ENCODE measurements at places on chromosomes 13 and 19.

DNA sequence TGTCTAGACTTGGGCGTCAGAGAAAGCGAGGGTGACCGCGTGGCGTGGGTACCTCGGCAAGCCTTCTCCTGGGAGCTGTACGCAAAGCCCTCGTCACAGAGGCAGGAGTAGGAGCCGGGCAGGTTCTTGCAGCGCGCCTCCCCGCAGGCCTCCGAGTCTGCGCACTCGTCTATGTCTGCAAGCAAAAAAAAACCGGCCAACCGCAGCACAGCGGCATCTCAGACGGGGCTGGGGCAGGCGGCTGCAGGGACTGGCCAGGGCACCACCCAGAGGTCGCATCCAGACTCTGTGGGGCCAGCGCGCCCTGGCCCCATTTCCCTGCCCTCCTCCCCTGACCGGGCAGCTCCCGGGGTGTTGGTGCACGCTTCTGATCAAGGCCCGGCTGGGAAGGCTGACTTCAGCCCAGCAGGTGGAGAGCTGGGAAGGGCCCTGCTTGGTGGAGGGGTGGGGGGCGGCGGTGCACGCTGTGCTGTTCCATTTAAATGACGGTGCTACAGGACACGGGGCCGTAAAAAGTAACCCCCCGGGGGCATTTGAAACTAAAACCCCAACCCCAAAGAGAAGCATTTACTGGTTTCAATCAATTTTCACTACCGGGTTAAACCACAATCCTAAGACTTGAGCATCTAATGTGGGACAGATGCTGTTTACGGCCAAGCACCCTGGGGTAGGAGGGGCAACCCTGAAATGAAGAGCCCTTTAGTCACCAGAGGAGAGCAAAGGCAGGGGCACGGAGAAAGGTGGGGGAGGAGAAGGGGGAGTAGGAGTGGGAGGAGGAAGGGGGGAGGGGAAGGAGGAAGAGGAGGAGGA, 28.2 kb downstream of the GAS6 start:
- DNase-seq = peak; percentile 19

DNA sequence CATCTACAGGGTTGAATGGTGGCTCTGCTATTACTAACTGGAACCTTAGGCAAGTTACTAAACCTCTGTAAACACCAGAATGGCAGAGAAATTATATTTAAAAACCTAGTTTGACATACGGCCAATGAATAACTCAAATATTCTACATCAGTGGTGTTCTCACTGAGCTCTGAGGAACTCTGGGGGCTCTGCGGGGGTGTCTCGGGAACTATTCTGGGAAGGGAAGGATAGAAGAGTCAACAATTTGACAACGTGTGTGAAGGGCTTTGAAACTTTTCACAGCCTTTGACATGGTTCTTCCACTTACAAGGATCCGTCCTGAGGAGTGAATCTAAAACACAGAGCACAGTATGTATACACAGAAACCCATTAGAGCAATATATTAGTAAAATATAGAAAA, 38.7 kb downstream of the SOHLH2 start:
- no peak for DNase-seq

DNA sequence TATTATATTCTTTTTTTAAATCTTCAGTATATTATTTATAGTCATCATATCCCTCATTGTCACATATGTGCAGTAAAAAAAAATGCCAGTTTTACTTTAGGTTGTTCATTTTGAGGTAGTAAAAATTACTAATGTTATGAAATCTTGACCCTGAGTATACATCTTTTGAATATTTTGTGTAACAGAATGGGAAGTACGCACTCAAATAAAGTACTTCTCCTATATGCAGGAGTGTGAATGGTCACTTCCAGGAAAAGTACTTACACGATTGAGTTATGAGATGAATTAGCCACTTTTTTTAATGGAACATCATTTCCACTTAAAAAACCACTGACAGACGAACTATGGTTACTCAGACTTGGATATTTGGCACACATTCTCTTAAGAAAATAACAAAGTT, 58.5 kb downstream of the C13orf42 start:
- no peak for DNase-seq

- peak; percentile 11 for DNase-seq
Observed at GRCh38 chr13:100269837-100270236, 180.9 kb downstream of the PCCA start.

DNA sequence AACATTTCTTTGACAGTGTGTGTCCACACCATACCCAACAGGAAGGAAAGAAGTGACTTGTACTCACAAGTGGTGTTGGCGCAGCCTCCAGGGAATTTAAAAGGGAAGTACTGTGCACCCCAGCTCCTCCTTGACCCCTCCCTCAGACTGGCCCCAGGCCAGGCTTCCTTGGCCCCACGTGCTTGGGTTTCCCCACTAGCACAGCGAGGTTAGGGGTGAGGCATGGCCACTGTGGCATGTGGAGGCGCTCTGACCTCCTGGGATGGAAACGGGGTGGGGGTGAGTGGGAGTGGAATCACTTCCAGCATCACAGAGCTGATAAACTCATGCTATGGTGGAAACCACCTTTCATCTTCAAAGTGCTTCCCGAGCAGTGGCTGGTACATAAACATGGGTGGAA, 168.6 kb downstream of the ZNF536 start:
- DNase-seq = no peak

DNA sequence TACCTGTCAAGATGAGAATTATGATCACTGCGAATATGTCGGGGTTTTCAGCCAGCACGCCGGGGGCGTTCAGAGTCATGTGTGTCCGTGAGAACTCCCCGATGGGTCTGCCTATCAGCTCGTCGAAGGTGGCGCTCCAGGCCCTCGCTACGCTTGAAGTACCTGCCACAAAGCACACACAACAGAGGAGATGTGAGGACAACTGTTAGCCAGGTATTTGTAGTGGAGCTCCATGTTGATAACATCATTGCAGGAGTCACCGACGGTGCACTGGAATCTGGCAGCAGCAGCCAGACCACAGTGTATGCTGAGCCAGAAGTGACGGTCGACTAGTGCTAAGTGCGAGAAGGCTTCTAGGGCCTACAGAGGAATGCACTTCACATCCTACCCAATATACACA, 62.7 kb downstream of the SLC7A1 start:
- no peak for DNase-seq

- DNase-seq = no peak
Observed at GRCh38 chr13:75072368-75072767, 409.6 kb downstream of the TBC1D4 start.

DNA sequence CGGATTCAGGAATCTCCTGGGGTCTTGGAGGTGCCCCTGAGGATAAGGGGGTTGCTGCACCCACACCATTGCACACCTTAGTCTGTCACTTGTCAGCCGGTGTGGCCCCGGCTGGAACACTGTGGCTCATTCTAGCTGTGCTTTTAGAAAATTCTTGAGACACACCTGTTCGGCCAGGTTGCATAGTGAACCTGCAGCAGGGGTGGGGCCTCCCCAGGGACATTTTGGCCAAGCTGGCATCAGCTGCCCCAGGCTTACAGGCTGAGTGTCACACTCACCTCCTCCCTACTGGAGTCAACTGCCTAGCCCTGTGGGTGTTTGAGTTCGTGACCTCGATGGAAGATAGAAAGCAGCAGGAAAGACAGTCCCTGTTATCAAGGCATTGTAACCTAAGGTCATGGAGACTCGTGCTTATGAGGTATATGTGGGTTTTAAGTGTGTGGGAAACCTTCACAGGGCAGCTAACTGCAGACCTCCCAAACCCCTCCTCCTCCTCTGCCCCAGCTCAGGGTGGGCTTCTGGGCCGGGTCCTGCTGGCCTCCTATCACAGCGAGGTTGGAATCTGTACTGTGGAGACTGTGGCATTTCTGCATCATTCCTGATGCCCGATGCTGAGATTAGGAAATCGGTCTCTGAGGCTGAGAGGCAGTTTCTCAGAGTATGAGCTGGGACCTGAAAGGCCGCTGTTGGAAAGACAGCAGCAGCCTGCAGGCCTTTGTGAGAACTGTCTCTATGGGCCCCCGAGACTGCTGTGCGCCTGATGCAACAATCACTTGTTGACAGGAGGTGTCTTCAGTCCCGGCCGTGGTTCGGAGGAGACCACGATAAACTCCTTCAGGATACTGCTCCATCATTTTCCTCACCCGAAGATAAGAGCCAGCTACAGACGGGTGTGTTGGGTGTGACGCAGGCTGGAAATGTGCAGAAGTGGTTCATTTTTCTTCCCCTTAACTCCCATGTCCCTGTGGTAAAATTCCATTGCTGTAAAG, 72.2 kb downstream of the ATP11A start:
- no peak for DNase-seq

DNA sequence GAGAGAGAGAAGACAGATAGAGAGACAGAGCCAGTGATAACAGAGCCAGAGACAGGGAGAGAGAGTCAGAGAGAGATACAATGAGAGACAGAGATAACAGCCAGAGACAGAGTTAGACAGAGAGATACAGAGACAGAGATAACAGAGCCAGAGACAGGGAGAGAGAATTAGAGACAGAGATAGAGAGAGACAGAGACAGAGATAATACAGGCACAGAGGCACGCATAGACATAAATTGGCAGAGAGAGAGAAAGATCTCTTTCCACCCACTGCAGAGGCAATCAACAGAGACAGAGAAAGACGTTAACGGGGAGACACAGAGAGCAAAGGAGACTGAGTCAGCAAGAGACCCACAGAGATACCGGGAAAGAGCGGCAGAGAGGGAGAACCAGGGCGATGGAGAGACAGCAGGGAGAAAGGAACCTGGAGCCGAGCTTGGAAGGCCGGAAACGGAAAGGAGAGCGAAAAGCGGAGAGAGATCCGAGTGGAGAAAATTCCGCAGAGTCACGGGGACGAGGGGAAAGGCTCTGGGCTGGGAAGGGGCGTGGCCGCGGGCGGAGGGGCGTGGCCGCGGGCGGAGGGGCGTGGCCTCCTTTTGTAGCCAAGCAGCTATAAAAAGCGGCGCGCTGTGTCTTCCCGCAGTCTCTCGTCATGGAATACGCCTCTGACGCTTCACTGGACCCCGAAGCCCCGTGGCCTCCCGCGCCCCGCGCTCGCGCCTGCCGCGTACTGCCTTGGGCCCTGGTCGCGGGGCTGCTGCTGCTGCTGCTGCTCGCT, at the start of gene TNFSF9:
TNFSF9 (plus strand) TSS at position 641 of the 777 bp plus-strand sequence; CDS start at position 652, 11 bp downstream.
- peak; percentile 58 for DNase-seq

DNA sequence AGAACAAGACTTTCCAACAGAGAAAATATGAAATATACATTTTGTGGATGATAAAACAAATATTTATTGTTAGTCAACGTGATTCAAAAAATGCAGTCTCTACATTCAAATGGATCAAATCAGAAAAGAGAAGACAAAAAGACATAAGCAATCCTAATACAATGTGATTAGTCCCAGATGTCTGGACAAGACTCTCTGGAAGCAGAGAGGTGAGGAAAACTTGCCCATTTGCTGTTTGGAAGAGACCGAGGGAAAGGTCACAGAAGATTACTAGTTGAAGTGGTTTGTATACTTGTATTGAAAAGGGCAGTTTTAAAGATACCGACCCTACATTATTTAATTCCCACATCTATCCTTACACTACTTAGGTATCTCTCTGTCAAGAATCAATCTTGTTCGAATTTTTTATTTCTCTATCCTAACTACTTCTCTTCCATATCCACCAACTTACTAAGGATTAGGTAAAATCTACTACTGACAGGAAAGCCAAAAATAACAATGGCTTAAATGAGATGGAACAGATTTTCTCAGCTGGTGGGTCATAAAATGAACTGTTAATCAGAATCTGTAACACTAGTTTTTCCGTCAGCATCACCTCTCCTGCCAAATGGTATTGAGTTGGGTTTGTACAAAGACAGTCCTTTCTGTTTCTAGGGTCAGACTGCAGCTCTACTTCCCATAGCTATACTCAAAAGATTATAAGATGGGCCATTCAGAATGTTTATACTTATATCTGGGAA, 497.1 kb downstream of the DCT start:
- DNase-seq = no peak

- DNase-seq = no peak
Observed at GRCh38 chr19:36775768-36776167, 3.2 kb upstream of the ZNF850 start.

GRCh38 chr13:93857126-93857525, 622.4 kb downstream of the DCT start:
- DNase-seq = no peak

Measured in NCI-H446 (cell line).